ENCODE measurements at places on chromosomes 4 and X.
A peak's percentile ranks its signal among the peaks of the same experiment; 100 is the strongest.

- DNase-seq, result no peak
Measured at GRCh38 chr4:22045051-22045630, 96.6 kb upstream of the KCNIP4 start.

DNA sequence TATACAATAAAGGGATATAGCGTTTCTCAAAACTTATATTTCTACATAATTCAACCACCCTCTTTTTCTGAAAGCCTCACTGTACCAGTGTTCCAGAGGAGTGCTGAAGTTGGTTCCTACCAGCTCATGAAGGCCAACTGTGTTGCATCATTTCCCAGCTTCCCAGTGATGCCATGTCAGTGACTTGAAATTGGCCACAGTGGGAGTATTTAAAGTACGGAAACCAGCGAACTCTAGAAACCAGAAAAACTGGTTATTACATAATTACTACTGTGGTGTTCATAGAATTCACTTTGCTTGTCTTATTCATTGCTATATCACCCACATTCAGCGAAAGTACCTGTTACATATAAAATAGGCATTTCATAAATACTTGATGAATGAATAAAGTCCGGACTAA is 135.4 kb downstream of the GC start:
- no peak for DNase-seq

DNA sequence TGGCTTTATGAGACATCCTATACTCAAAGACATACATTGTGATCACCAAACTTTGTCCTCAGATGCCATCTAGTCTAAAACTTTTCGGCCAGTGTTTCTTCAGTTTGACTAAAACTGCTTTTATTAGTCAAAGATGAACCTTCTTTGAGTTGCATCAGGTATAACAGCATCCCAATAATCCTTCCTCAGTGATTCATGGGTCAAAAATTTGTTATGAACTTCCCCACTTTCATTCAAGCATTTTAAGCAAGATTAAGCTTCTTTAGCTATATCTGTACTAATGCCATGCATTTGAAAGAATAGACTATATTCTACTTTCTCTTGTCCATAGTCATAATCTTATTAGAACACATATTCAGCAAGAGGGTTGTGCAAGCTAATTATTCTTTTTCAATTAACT is 1070.4 kb upstream of the ADGRL3 start:
- DNase-seq, result no peak

GRCh38 chr4:80592950-80593349 is 257.4 kb downstream of the CFAP299 start:
- no peak for DNase-seq

GRCh38 chr4:33772582-33772981 is 2471.7 kb downstream of the ARAP2 start:
- DNase-seq, result no peak

GRCh38 chrX:112147206-112147605 is 64.6 kb upstream of the TRPC5 start:
- DNase-seq, result peak; percentile 47

- peak; percentile 55 for DNase-seq
Measured at GRCh38 chrX:12950851-12951594, 23.9 kb upstream of the TMSB4X start.

DNA sequence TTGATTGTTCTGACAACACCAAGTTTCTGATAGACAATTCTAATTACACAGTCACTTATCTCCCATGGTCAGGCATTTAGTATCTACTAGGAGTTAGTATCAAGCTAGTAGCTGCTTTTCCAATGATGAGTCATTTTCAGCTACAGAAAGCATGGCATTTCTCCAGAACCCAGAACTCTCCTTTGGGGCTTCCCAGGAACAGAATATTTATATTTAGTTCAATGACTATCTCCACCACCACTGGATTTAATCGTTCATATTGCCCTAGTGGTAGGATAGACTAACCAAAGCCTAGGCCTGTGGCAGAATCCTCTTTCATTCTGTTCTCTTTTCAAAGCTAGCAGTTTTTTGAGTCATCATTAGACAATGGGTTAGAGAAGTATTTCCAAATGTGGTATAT is 569.4 kb downstream of the GABRG1 start:
- DNase-seq, result peak; percentile 0

GRCh38 chr4:5952286-5952974 is 59.5 kb upstream of the CRMP1 start:
- no peak for DNase-seq

DNA sequence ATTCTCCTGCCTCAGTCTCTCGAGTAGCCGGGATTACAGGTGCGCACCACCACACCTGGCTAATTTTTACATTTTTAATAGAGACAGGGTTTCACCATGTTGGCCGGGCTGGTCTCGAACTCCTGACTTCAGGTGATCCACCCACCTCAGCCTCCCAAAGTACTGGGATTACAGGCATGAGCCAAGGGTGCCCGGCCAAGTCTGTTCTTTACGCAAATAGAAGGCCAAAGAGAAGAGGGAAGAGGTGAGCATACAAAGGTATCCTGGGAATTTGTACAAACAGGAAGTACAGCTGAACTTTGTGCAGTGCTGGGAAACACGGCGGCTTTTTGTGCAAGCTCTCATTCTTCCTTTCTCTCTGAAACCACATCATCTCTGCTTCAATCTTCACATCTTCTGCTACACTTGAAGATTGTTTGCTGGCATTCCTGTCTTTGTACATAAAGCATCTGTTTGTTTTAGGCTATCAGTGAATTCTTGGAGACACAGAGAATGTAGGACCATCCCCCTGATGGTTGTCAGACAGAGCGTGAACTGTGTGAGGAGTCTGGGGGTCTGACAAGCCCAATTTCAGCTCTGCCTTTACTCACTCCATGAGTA is 71.9 kb upstream of the PRSS48 start:
- DNase-seq, result peak; percentile 50

DNA sequence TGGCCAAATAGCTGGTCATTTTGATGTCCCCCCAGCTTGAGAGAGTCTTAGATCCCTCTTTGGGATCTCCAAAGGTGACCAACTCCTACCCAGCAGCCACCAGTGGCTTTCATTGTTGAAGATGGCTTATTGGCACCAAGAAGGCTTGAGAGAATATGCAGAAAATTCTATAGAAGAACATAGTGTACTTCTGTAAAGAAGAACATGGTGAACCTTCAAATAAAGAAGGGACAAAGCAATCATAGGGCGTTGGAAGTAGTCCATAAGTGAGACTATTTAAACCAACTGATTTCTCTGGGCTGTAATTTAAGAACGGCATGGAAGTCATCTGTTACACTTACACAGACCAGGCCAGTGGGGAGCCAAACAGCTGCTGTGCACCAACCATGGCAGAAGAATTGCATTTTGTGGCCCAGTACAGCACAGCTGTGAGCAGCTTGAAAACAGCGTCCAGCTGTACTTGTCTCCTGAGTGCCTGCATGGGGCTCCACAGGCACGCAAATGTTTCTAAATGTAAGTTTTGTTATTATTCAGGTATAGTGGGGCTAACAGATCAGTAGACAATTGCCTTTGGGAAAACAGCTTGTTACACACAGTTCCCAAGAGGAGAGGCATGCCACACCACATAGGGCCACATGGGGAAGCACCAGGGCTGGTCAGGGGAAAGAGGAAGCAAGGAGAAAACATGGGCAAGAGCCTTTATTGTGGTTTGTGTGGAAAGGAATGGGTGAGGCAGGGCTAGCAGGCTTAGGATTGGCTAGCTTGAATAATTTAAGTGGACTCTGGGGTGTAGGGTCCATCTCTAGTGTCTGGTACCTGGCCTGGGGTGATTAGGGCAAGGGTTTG is 125.0 kb downstream of the ARHGAP6 start:
- peak; percentile 29 for DNase-seq

DNA sequence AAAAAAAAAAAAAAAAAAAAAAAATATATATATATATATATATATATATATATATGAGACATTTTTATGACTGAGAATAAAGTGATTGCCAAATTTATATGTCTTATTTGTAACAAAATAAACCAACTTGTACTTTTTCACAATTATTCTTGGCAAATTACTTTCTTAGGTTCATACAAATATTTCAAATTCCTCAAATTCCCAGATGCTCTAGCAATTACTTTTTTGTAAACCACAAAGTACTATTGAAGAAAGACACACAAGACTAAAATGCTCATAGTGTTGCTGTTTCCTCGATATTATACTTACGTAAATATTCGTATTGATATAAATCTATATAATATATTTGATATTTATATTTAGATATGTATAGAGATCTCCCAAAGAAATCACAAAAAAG is 390.0 kb downstream of the FAT4 start:
- DNase-seq, result no peak

GRCh38 chrX:152897222-152898131 is at the start of gene ZNF185:
TSS of gene ZNF185 (plus strand) at chrX:152898067. CDS start at chrX:152914490, 16,423 bp downstream.
- DNase-seq, result peak; percentile 74

GRCh38 chr4:79408063-79408462 is at the start of gene GK2:
TSS of gene GK2 (minus strand) at chr4:79408228. CDS start at chr4:79408200, 28 bp downstream.
- DNase-seq, result no peak

DNA sequence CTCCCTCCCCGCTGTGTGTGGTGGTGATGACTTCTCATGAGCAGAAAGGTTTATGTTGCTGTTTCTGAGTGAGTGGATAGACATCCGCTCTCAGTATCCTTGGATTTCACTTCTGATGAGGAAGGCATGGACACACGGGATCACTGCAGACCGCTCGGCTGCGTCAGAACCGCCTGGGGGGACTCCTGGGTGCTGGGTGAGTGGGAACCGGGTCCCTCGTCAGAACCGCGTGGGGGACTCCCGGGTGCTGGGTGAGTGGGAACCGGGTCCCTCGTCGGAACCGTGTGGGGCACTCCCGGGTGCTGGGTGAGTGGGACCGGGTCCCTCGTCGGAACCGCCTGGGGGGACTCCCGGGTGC is 9.0 kb downstream of the CTBP1 start:
- DNase-seq, result no peak

DNA sequence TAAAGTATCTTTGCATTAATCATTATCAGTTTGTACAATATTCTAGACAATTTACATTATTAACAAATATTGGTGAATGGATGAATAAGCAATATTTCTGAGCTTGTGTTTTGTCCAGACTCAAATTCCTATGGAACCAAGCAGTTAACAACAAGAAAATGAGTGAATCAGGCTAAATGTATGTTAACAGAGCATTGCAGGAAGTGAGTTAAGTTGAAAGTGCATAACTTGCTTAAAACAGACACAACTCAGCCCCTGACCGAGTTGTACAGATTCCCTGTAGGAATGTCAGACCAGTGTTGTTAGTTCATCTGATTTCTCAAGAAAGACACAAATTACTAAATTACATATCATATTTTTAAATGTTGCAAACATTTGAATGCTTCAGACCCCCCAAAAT is 23.7 kb upstream of the CSN1S1 start:
- DNase-seq, result peak; percentile 51

DNA sequence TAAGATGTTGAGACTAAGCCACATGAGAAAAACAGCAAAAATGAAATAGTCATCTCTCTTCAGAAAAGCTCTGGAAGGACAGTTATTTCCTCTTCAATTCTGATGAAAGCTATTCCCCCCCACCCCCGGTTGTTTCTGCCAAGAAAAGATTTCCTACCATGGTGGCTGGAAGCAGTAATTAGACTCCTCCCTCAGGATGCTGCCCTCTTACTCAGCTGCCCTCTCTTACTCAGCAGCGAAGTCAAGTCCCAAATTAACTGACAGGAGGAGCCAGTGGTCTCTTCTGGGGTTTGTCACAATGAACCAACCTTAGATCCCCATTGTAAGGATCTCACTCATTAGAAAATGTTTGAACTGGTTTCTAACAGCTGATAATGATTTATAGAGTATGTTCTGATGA is 38.0 kb downstream of the GPM6B start:
- peak; percentile 72 for DNase-seq

GRCh38 chrX:47166126-47166525 is 21.1 kb downstream of the RBM10 start:
- peak; percentile 62 for DNase-seq

DNA sequence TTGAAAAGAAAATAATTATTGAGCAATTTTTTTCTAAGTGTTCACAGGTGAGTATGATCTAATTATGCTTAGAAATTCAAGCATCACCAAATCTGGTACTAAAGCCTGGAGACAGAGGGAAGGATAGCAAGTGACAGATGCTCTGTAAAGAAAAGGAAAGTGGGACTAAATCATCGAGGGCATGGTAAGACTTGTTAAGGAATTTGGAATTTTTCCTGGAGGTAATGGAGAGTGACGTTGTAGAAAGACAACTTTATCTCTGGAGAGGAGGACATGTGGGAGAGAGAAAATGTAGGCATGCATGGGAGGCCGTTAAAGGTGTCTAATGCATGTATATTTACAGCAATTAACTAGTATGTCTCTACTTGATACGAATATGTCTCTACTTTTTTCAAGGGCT is 333.2 kb upstream of the ATOH1 start:
- DNase-seq, result no peak

DNA sequence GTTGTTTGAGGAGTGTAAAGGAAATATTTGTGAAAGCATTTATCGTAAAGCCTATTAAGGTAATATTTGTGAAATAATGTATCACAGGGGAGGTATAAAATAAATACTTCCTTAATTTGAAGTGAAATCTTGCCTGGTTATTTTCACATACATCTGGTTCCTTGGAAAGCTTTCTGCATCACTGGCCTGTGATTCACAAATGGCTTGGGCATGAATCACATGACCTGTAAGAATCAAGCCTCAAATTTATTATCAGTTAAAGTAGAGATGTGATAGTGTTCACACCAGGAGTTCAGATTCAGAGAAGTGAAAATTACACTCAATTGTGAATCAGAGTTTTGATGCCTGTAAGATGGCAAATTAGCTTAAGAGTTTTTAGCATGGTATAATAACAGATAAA is 1911.4 kb downstream of the STIM2 start:
- no peak for DNase-seq

GRCh38 chr4:61545902-61546480 is 345.9 kb downstream of the ADGRL3 start:
- no peak for DNase-seq

DNA sequence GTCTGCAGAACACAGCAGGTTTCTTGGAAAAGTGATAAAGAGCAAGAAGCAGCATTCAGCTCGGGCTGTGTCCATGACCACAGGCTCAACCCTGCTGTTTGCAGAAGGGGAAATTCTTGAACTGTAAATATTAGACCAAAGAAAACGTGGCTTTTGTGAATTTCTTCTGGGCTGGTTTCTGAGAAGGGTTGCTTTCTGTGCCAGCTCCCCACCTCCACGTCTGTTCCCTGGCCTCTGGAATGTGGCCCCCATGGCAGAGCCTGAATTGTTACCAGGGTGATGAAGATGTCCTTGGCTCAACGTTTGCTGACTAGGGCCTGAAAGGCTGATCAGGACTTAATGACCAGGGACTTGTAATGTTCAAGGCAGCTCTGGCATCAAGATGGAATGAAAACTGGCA is 116.0 kb downstream of the CPEB2 start:
- no peak for DNase-seq

- peak; percentile 48 for DNase-seq
Measured at GRCh38 chrX:24676403-24677024, 17.2 kb upstream of the POLA1 start.

- peak; percentile 60 for DNase-seq
Measured at GRCh38 chrX:134692990-134693389, 34.7 kb upstream of the PLAC1 start.

GRCh38 chr4:110248100-110248499 is 49.7 kb upstream of the ELOVL6 start:
- no peak for DNase-seq

All from cardiac muscle cell (in vitro differentiated cells and primary cell).